ENCODE measurements at places on chromosomes 2 and 18.

DNA sequence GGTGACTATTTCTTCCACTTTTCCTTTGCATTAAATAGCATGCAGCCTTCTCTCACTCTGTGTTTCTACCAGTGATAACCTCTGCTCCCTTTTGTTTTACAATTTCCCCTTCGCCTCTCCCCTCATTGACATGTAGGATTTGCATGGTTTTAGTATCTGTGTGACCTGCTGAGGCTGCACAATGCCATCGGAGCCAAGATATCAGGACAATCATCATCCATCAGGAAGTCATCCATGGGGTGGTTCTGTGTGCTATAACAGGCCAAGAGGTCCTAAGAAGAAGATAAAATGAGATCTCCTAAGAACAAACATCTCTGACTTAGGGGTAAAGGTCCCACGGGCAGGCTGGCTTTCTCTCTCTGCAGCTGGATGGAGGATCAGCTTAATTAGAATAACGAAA is 65.6 kb downstream of the EHD3 start:
- no peak for DNase-seq

DNA sequence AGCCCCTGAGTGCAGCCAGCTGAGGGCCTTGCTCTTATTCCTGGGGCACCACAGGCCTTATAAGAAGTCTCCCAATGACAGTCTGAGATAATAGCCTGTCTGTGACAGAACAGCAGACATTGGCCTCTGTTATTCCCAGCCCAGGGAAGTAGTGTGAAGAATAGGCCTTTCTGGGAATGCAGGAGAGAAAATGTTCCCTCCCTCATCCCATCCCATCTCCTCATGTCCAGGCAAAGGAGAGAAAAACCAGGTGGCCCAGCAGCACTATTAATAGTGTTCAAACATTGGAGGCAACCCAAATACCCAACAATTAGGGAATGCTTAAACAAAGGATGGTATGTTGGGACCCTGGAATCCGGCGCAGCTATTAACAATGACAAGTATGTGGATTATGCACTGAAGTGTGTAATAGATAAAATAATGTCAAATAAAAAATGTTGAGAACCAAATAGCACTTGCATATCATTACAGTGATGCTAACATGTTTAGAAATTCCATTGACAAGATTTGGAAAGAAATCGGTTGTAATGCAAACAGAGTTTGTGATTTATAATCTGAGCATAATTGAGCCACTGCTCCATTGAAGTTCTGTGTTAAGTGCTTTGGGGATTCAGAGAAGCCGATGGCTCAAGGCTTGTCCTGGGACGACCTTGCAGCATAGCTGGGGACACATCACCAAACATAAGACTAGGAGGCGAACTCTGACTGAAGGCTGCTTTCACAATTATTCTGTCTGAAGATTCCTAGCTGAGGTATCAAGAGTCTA is 69.3 kb downstream of the LBH start:
- no peak for DNase-seq

DNA sequence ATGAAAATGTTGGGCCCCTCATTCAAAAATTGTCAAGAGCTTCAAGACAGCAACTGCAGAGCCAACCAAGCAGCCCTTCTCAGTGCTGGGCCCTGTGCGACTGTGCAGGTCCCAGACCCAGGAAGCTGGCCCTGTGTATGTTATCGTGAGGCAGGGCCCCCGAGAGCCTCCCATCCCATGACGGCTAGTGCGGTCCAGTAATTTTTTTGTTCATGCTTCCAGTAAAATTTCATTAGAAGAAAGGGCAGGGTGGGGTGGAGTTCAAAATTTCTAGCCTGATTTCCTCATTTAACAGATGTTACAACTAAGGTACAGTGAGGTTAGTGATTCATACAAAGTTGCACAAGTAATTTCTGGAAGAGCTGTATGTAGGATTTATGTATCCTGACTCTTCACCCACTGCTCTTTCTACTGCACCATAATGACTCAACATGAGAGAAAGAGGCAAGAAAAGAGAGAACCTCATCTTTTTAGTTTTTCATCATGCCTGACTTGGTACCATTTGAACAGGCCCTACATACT is 105.5 kb downstream of the ZEB2 start:
- DNase-seq = no peak

DNA sequence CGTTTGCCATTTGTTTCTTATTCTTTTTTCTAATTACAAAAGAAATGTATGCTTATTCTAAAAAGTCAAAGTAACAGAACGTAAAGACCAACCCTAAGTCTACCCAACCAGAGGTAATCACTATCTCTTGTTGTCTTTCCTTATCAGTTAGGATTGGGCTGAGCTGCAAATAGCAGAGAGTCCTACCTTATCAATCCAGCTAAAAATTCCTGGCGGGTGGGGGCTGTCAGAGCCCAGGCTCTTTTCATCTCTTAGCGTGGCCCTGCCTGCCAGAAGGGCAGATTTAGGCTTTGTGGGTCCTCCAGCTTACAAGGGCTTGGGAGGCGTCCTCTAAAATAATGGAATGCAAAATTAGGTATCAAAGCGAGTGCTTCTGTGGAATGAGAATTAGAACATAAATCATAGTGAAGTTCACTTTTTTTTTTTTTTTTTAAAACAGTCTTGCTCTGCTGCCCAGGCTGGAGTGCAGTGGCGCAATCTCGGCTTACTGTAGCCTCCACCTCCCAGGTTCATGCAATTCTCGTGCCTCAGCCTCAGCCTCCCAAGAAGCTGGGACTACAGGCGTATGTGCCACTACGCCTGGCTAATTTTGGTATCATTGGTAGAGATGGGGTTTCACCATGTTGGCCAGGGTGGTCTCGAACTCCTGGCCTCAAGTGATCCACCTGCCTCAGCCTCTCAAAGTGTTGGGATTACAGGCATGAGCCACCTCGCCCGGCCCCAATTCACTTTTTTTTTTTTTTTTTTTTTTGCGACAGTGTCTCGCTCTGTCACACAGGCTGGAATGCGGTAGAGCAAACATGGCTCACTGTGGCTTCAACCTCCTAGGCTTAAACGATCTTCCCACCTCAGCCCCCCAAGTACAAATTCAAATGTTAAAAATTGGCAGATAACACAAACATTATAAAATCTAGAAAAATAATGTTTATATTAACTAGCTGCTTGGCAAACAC is 57.4 kb upstream of the B3GNT7 start:
- no peak for DNase-seq

DNA sequence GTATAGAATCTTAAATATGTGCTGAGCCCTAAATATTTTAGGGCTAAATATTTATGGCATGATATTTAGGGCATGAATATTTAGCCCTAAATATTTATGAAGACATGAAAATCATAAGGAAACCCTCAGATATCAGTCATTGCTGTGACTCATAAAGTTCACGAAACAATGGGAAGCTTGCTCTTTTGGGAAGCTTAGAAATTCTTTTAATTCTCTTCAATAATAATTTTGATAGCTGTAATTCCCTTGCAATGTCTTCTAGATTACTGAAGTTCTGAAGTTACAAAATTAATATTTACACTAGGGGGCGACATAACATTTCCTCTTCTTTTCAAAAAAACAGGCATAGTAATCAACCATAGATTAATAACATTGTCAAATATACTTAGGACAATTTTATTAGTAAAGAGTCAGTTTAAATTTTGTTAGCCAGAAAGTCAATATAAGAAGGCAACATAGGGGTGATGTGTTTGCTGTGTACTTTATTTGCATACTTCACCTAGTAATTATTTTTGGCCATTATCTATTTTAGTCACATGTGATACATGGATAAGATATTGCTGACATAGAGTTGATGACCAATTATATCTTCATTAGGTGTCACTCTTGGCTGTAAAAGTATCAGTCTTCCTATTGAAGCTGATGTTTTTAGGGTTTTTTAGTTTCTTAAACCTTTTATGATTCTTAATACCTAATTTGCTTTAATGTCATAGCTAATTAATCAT is 13.2 kb downstream of the ZNF804A start:
- no peak for DNase-seq

- no peak for DNase-seq
Measured at GRCh38 chr2:143246815-143247744, 117.9 kb downstream of the ARHGAP15 start.

- DNase-seq = no peak
Measured at GRCh38 chr2:69652206-69652605, 8.7 kb upstream of the AAK1 start.

DNA sequence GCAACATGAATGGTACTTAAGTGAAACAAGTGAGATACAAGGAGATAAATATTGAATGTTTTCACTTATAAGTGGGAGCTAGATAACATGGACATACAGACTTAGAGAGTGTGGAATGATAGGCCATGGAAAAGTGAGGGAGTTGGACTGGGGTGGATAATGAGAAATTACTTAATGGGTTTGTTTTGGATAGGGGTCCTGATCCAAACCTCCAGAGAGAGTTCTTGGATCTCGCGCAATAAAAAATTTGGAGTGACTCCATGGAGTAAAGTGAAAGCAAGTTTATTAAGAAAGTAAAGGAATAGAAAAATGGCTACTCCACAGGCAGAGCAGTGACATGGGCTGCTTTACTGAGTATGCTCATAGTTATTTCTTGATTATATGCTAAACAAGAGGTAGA is 508.9 kb downstream of the CNTNAP5 start:
- no peak for DNase-seq

- no peak for DNase-seq
Measured at GRCh38 chr2:3229221-3229620, 148.4 kb downstream of the EIPR1 start.

DNA sequence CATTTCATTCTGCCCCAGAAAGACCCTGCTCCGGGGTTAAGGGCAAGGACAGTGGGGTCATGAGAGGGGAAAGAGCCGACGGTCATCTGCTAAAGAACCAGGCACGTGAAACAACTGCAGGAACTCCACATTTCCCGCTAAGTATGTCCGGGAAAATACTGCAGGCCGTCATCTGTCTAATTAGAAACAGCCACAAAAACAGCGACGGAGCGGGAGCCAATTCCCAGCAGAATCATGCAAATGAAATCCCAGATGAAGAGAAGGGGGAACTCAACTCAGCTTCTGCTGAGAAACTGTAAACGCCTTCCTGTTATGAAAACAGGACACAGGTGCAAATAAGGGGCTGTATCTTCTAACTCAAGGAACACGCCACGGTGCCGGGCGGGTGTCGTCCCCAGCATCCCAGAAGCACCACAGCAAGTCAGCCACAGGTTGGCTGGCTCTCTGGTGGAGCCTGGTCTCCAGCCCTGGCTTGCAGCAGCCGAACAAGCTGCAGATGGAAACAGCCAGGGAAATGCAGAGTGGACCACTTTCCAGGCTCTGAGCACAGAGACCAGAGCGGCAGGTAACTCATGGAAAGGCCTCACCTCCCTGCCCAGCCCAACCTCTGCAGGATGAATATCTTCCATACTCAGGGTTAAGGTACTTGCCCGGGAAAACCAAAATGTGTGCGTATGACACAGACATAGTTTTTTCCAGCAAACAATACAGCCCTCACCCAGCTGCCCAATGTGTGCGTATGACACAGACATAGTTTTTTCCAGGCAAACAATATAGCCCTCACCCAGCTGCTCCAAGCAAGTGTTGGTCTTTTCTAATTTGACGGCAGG is 28.9 kb downstream of the PXDN start:
- DNase-seq = no peak

DNA sequence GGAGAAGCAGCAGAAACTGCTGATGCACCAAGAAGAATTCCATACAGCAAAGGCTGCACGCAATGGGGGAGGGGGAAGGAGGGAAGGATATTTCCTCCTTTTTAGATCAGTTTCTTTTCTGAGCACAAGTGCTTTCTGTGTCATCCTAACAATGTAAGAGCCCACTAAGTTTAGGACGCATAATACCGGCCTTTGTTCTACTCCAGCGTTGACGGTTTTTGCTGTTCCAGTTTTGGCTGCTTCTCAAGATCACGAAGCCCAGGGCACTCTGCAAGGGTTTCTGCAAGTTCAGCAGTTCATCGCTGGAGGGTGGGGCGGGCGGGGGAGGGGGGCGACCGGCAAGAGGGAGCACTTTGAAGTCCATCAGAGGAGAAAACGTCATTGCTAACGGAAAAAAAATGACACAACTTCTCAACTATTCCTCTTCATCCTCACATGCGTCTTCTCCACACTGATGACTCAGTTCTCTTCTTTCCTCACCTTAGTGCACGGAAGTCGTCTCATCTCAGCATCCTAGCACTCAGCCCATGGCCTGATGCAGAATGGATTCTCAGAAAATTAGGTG is 8.7 kb downstream of the FAM178B start:
- DNase-seq = no peak

- DNase-seq = no peak
Measured at GRCh38 chr2:170436077-170436943, 258.4 kb downstream of the MYO3B start.

DNA sequence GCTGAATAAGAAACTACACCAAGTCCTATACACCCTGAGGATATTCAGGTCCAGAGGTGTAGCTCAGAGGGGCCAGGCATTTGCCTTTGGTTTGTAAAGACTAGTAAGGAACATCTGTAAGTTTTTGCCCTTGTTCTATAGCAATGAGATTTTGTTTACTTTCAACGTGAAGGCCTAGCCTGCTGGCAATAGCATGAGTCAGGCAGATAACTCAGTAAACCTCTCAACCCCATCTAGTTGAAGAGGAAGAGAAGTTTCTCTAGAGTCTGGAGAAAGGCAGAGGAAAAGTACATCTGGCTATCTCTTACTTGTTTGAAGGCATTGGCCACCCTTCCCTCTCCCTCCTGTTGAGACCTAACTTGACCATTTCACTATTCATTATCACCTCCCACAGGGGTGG is 70.3 kb upstream of the ZNF521 start:
- no peak for DNase-seq

DNA sequence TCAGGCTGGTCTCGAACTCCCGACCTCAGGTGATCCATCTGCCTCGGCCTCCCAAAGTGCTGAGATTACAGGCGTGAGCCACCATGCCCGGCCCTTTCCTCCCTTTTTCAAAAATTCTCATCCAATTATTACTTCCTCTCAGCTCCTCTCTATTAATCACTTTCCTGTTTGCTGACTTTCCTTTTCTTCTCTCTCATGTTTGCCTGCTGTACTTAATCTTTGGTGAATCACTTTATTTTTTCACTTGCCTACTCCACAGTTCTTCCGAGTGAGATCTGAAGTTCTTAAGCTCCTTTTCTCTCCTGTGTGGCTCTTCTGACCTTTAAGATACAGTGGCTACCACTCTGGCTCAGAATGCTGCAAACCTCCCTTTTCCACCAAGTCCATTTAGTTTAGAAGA is 126.3 kb upstream of the SERTAD2 start:
- DNase-seq = no peak

- peak; percentile 6 for DNase-seq
Measured at GRCh38 chr2:179340678-179341077, 76.0 kb upstream of the SESTD1 start.

DNA sequence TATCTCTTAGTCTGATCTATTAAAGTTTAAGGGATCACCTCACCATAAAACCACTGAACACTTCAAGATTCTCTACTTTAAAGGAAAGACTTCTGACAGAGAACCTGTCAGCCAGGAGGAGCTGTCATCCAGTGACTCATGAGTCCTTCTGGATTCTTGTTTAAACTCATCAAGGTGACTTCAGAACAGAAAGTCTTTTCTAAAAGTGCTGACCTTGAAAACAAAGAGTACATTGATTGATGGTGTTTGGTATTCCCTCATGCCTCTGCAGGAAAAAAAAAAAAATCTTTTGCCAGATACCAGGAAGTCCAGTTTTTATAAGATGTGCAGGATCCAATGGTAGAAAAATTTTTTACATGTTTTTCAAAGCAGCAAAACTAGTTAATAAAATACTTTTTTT is 12.3 kb downstream of the DSG2 start:
- DNase-seq = no peak

- DNase-seq = no peak
Measured at GRCh38 chr2:8297376-8298231, 384.3 kb upstream of the ID2 start.

- peak; percentile 53 for DNase-seq
Measured at GRCh38 chr18:36095936-36096519, 28.7 kb upstream of the RPRD1A start.
